A673 (cell line): ENCODE measurements at places on chromosomes 12 and 14.

- DNase-seq: no peak
Measured at GRCh38 chr12:47222520-47223030, 142.8 kb upstream of the AMIGO2 start.

- DNase-seq: no peak
Measured at GRCh38 chr12:5798242-5799015, 146.6 kb downstream of the ANO2 start.

- DNase-seq: peak; percentile 93
Measured at GRCh38 chr12:112116232-112117060, 7.9 kb upstream of the NAA25 start.

DNA sequence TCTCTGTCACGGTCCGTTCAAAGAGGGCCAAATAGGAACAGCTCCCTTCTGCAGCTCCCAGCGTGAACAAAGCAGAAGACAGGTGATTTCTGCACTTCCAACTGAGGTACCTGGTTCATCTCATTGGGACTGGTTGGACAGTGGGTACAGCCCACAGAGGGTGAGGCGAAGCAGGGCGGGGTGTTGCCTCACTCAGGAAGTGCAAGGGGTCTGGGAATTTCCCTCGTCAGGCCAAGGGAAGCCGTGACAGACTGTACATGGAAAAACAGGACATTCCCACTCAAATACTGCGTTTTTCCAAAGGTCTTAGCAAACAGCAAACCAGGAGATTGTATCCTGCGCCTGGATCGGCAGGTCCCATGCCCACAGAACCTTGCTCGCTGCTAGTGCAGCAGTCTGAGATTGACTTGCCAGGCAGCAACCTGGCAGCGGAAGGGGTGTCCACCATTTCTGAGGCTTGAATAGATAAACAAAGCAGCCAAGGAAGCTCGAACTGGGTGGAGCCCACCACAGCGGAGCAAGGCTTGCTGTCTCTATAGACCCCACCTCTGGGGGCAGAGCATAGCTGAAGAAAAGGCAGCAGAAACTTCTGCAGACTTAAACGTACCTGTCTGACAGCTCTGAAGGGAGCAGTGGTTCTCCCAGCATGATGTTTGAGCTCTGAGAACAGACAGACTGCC lies 22.7 kb downstream of the SLC38A1 start:
- no peak for DNase-seq

DNA sequence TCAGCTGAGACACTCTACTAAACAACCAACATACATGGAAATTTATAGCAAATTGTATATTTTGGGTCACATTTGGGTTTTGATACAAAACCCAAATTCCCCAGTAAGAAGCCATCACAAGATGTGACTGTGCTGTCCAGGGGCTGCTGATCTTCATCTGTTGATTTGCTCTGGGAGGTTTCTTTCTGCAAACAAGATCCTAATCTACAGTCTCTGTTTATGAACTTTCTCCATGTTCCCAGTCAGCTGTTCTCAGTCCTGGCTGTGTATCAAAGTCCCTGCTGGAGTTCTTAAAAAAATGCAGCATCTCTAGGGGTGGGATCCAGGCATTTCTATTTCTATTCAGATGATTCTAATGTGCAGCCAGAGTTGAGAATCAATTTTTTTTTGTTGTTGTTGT lies 85.1 kb downstream of the ATP23 start:
- no peak for DNase-seq

DNA sequence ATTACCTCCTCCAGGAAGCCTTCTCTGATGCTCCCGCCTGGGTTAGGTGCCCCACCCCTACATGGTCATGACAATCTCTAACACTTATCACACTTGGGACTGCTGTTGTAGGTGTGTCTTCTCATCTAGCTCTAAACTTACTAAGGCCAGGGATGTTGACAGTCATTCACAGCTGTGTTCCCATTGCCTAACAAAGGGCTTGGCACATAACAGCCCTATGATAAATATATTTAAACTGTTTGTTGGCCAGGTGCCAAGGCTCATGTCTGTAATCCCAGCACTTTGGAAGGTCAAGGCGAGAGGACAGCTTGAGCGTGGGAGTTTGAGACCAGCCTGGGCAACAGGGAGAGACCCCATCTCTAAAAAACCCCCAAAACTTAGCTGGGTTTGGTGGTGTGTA lies 98.8 kb upstream of the RGS6 start:
- DNase-seq: no peak

DNA sequence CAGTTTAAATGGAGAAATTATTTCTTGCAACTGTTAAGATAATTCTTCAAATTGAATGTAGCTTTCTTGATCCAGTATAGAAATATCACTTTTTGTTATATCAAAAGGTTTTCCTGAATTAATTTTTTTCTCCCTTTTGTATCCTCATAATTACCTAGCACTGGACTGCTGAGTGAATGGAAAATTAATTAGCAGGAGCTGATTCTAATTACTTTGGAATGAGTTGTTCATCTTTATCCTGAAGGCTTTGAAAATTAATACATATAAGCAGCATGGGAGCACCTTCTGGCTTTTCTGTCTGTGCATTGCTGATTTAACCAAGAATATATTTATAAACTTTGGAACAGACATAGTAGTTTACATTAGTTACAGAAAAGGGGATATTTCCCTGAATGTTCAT lies 307.6 kb upstream of the GARIN2 start:
- no peak for DNase-seq

GRCh38 chr14:72402377-72402772 lies 470.1 kb downstream of the RGS6 start:
- no peak for DNase-seq

- DNase-seq: peak; percentile 21
Measured at GRCh38 chr12:91140026-91140931, 29.0 kb upstream of the LUM start.
